ENCODE measurements at places on chromosomes 11 and 22. TPM values are rescaled to one million over a fixed set of nuclear protein-coding genes. Genes with fewer than 3 reads are reported as not detected.

Gene BIRC3
- total RNA-seq, result 0.89 TPM

Gene CLDN5
- not detected for total RNA-seq

Gene GVQW3
- 0.75 TPM for total RNA-seq

Gene MMP12
- total RNA-seq, result 0.97 TPM

Gene SHANK2
- total RNA-seq, result 1.7 TPM

Gene RASSF10
- total RNA-seq, result not detected

Gene XKR3
- not detected for total RNA-seq

GRCh38 chr11:67675058-67675747 lies 780 bp upstream of the ALDH3B2 start:
- no peaks in the 10 kb centered on the region for H3K4me1 ChIP-seq
- no peak for DNase-seq
- no peak overlapping the region for H3K27ac ChIP-seq
- H3K4me3 ChIP-seq, result no peak overlapping the region
- H3K36me3 ChIP-seq, result no peaks in the 10 kb centered on the region
- peaks cover 46% of the 10 kb centered on the region for H3K27me3 ChIP-seq

DNA sequence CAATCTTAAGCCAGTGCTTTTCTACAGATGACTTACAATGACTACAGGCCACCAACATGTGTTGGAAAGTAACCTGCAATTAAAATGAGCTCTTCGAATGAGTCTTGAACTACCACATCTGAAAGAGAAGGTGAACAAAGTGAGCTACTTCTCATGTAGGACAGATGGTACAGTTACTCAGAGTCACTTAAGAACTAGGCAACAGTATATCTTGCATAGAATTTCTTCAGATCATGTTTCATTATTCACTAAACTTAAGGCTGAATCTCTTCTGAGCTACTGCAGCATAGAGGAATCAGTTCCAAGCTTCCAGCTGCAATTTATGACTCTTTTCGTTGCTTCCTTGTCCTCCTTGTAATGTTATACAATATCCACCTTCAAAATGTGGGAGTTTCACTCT lies 270.9 kb downstream of the TTC28 start:
- peaks cover 29% of the 10 kb centered on the region for H3K4me1 ChIP-seq
- no peak overlapping the region for H3K4me3 ChIP-seq
- no peaks in the 10 kb centered on the region for H3K27me3 ChIP-seq
- no peak for DNase-seq

DNA sequence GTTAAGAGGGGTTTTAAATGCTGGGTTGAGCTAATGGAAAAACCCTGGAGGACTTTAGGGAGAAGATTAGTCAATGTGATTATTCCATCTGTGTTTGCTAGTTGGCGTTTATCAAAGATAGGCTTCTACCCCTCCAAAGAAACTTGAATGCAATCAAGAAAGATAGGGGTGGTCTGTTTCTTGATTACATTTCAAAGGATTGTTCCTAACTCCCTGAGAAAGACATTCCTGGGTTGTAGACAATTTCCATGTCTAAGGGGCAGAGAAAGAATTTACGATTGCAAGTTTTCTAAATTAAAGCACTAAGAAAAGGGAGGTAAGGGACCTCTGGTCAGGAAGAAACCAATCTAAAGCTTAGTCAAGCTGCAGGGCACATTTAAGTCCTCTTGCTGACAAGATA lies 2268.7 kb downstream of the LRRC4C start:
- no peaks in the 10 kb centered on the region for H3K27me3 ChIP-seq
- no peak overlapping the region for H3K27ac ChIP-seq
- H3K36me3 ChIP-seq, result no peaks in the 10 kb centered on the region
- H3K4me3 ChIP-seq, result no peak overlapping the region
- DNase-seq, result no peak
- no peaks in the 10 kb centered on the region for H3K4me1 ChIP-seq

- no peak for DNase-seq
- no peak overlapping the region for H3K27ac ChIP-seq
- no peaks in the 10 kb centered on the region for H3K36me3 ChIP-seq
These were observed 89.6 kb downstream of the C11orf87 start for GRCh38 chr11:109511598-109511997.

DNA sequence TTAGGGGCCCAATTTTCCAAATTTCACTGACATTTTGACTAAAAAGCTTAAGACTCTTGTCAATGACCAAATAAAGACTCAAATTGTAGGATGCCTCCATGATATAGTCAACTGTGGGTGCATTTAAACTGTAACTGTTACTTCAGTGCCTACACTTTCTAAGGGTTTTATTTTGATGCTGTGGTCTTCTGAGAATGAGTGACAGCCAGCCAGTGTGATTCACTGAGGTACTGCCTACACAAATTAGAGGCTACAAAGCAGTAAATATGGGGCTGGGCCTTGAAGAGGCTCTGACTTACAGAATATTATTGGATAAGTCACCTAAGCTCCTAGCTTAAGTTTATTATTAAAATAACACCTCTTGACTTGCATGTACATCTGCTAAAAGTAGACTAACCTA lies 210.6 kb downstream of the SWAP70 start:
- peaks cover 48% of the 10 kb centered on the region for H3K36me3 ChIP-seq
- peaks cover 37% of the 10 kb centered on the region for H3K4me1 ChIP-seq
- H3K27me3 ChIP-seq, result no peaks in the 10 kb centered on the region
- no peak for DNase-seq
- H3K4me3 ChIP-seq, result no peak overlapping the region

- H3K4me3 ChIP-seq, result no peak overlapping the region
- H3K36me3 ChIP-seq, result no peaks in the 10 kb centered on the region
- no peak overlapping the region for H3K27ac ChIP-seq
- H3K27me3 ChIP-seq, result peaks cover 75% of the 10 kb centered on the region
- H3K4me1 ChIP-seq, result no peaks in the 10 kb centered on the region
- no peak for DNase-seq
These were observed 548 bp downstream of the PVALB start for GRCh38 chr22:36816339-36816635.

DNA sequence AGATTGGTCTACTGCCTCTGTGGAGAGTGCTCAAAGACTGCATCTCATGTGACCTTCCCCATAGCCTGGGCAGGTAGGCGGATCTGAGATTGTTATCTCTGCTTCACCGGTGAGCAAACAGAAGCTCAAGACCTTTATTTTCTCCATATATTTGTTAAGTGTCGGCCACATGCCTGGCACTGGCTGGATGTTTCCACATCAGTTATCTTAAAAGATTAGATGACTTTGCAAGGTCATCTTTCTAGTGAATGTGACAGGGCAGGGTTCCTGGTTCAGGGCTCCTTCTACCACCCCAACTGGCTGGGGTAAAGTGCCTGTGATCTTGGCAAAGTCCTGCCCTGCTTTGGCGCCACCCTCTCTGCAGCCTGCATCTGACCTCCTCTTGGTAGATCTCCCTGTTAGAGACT lies 125.0 kb downstream of the CCDC81 start:
- H3K27ac ChIP-seq, result no peak overlapping the region
- no peaks in the 10 kb centered on the region for H3K27me3 ChIP-seq
- DNase-seq, result no peak
- no peak overlapping the region for H3K4me3 ChIP-seq

DNA sequence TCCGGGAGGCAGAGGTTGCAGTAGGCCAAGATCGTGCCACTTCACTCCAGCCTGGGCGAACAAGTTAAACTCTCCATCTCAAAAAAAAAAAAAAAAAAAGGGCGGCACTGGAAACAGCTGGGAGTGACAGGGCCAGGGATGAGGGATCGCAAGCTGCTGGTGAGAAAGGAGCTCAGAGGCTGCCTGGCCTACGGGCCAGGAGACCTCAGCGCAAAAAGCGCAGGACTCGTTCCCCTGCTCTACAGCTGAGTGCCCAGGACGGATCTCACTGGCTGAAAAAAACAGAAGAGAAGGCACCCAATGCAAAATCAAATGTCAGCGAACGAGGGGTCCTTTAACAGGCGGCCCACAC lies 650 bp upstream of the NUP50 start:
- H3K4me3 ChIP-seq, result peak overlapping the region; percentile 94
- H3K27me3 ChIP-seq, result no peaks in the 10 kb centered on the region
- peaks cover 33% of the 10 kb centered on the region for H3K4me1 ChIP-seq
- peak; percentile 26 for DNase-seq

DNA sequence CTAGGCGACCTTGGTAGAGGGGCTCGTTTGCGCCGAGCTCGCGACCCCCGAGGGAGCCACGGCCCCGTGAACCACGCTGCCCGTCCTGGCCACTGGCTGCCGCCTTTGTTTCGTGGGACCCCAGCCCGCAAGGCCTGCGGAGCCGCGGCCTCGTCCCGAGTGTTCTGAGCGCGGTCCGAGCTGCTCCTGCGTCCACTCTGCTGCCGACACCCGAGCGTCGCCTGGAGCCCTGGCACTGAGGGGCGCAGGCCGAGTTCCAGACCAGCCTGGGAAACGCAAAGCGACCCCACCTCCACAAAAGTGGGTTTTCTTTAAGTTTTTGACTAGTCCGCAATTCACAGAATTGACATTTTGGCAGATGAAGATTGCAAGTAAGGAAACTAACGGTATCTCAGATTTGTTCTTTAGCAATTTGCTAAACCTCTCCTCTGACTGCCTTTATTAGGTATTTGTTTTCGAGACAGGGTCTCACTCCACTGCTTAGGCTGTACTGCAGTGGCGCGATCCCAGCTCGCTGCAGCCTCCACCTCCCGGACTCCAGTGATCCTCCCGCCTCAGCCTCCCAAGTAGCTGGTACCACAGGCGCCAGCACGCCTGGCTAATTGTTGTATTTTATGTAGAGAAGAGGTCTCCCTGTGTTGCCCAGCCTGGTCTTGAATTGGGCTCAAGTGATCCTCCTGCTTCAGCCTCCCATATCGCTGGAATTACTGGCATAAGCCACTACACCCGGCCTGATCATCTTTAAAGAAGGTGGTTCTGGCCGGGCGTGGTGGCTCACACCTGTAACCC lies 879 bp upstream of the RNH1 start:
- peaks cover 15% of the 10 kb centered on the region for H3K36me3 ChIP-seq
- peaks cover 30% of the 10 kb centered on the region for H3K4me1 ChIP-seq
- H3K27me3 ChIP-seq, result peaks cover 9% of the 10 kb centered on the region
- peak overlapping the region; percentile 100 for H3K27ac ChIP-seq

GRCh38 chr11:1178201-1178885 lies 20.6 kb downstream of the MUC5AC start:
- peaks cover 8% of the 10 kb centered on the region for H3K36me3 ChIP-seq
- no peaks in the 10 kb centered on the region for H3K4me1 ChIP-seq
- no peak overlapping the region for H3K27ac ChIP-seq
- H3K4me3 ChIP-seq, result no peak overlapping the region
- no peaks in the 10 kb centered on the region for H3K27me3 ChIP-seq

GRCh38 chr11:68430801-68431200 lies 29.8 kb upstream of the PPP6R3 start:
- no peak for DNase-seq
- H3K4me1 ChIP-seq, result no peaks in the 10 kb centered on the region
- no peak overlapping the region for H3K27ac ChIP-seq
- no peak overlapping the region for H3K4me3 ChIP-seq
- H3K36me3 ChIP-seq, result peaks cover 20% of the 10 kb centered on the region

DNA sequence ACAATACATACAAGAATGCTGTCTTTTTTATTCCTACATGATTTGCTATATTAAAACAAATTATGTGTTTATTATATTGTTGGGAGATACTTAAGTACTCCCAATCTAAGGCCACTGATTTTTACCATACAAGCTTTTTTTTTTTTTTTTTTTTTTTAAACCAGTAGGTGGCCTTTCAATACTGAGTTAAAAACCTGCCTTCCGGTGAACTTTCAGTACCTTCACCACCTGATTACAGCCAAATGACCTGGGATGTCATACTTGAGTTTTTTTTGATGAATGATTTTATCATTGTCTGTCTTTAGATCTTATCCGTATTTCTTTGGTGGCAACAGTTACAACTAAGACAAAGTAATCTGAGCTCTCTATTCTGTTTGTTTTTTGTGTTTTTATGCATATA lies 94.0 kb upstream of the FOLH1 start:
- H3K27ac ChIP-seq, result no peak overlapping the region
- H3K4me1 ChIP-seq, result no peaks in the 10 kb centered on the region
- no peak overlapping the region for H3K4me3 ChIP-seq
- no peak for DNase-seq

DNA sequence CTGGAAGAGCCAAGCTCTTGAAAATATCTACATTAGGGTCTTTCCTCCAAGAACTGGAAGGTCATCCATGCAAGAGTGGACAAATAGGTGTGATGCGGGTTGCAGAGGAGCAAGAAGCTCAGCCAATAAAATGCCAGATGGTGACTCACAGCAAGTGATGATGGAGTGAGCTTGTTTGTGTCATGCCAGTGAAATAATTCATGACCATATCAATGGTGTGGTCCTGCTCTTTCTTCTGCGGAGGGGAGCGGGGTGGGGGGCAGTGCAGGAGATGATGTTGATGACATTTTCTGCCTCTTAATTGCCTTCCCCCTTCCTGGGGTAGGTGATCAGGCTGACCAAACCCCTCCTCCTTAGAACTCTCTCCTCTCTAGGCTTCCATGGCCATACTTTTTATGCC lies 118.5 kb upstream of the TIMP3 start:
- DNase-seq, result no peak
- H3K36me3 ChIP-seq, result no peaks in the 10 kb centered on the region
- no peak overlapping the region for H3K27ac ChIP-seq
- no peak overlapping the region for H3K4me3 ChIP-seq

- DNase-seq, result no peak
- H3K4me3 ChIP-seq, result no peak overlapping the region
- no peak overlapping the region for H3K27ac ChIP-seq
- H3K4me1 ChIP-seq, result peaks cover 16% of the 10 kb centered on the region
These were observed 30.4 kb upstream of the SYT7 start for GRCh38 chr11:61611309-61611708.

GRCh38 chr22:24407884-24408283 lies 19.5 kb upstream of the ADORA2A start:
- H3K4me3 ChIP-seq, result no peak overlapping the region
- peaks cover 16% of the 10 kb centered on the region for H3K36me3 ChIP-seq
- H3K27ac ChIP-seq, result no peak overlapping the region
- peaks cover 37% of the 10 kb centered on the region for H3K4me1 ChIP-seq

DNA sequence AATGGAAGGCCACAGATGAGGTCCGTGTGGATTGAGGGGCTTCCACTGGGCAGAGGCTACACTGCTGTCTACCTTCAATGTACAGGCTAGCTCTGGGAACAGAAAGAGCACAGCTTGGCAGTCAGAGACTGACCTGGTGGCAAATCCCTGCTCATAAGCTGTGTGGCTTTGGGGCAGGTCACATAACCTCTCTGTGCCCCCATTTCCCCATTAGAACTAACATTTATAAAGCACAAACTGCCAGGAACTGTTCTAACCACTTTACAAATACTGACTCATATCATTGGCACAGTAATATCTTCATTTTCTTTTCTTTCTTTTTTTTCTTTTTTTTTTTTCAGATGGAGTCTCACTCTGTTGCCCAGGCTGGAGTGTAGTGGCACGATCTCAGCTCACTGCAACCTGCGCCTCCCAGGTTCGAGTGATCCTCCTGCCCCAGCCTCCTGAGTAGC lies 3.1 kb downstream of the FOSL1 start:
- H3K4me3 ChIP-seq, result peak overlapping the region; percentile 97
- H3K27me3 ChIP-seq, result peaks cover 72% of the 10 kb centered on the region
- no peak for DNase-seq
- H3K36me3 ChIP-seq, result peaks cover 59% of the 10 kb centered on the region

Measured in HFFc6 (cell line).